ENCODE measurements at places on chromosomes 2 and 18. TPM values are rescaled to one million over a fixed set of nuclear protein-coding genes. Genes with fewer than 3 reads are reported as not detected.

- peak; percentile 37 for DNase-seq
Observed at GRCh38 chr18:70380915-70381896, 92.4 kb downstream of the SOCS6 start.

DNA sequence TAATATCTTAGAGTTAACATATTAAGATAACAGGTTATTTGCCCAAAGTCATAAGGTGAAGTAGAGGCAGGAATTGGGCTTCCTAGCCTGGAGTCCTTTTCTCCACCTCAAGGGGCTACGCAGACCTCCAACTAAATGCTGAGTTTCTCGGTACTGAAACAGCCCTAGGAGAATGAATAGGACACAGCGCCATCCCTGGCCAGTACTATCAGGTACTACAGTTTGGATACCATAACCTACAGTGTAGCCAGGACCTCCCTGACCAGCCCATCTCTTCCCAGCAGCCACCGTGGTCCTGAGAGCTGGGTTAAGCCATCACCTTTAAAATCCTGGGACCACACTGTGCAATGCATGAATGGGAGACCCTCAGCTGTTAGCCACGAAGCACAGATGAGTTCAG lies 15.7 kb downstream of the CASP8 start:
- peak; percentile 71 for DNase-seq

GRCh38 chr2:225893151-225893550 lies 493.6 kb downstream of the NYAP2 start:
- no peak for DNase-seq

DNA sequence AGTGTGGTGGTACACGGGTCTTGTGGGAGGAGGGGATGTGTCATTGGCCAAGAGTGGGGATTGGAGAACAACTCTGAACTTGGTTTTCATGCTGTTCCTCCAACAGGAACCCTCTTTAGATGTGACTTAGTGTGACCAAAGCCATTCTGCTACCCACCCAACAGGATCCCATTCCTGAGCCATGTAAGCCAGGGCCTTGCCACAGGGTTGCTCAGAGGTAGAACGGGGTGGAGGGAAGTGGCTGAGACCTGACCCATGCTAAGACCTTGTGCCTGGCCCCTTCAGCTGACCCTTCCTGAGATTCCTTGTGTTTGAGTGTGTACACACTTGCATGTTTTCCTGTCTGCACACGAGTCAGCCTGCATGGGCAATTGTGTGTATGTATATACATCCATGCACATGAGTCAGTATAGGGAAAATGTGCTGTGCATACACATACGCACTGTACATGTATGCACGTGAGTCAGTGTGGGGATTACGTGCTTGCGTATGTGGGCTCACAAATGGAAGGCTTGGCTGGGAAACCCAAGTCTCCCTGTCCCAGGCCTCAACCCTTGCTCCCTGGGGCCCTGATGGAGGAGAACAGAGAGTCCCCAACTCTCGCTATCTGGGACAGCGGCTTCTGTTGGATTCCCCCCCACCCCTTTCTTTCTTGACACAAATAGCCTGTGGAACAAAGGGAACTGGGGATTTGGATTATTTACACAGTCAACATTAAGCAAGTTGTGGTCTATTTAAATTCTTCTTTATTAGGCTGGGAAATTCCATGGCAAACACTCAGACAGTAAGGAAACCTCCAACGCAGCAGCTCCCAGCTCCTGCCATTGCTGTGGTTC lies 339.8 kb downstream of the DYSF start:
- no peak for DNase-seq

GRCh38 chr18:35508746-35509338 lies 11.1 kb upstream of the INO80C start:
- DNase-seq = peak; percentile 28

DNA sequence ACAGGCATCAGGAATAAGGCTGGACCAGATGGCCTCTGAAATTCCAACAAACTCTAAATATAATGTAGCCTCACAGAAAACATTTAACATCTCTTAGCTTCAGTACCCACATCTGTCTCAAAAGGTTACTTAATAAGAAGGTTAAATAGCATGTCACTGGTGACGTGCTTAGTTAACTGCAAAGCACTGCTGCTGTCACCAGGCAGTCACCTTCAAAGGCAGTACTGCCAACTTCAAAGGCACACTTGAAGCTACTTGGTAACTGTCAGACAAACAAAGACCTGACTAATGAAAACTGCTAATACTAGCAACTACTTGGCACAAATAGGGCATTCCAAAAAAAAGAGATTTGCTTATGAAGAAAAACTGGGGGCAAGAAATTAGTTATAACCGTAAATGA lies 36.2 kb downstream of the EPG5 start:
- DNase-seq = no peak

DNA sequence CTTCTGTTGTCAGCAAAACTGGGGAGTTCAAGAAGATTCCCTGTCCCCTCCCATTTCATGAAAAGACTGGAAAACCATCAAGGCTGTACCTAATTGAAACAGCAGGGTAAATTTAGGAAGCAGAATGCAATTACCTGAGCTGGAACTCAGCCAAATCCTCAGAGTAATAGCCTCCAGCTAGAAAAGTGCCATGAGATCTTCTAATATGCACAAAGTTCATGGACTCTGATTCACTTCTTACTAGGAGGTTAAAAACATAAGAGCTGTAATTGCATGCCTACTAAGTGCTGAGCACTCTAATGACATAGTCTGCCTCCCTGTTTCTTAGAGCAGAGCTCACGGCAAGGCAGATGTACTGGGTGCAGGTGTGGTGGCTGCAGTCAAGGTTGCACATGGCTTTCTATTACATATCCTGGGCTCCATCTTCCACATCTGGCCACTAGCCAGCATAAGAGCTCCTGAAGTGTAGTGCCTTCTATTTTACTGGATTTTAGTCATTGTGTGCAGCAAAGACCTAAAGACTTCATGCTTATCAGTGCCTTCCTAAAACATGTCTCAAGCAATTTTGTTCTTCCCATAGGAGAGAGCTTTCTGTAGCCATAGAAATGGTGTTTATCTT lies 341.7 kb downstream of the PTPRM start:
- DNase-seq = no peak

GRCh38 chr2:180739070-180739469 lies 241.3 kb upstream of the UBE2E3 start:
- no peak for DNase-seq

GRCh38 chr18:902229-902628 lies 2.4 kb upstream of the ADCYAP1 start:
- peak; percentile 46 for DNase-seq

Gene ANKRD30BL
- total RNA-seq = not detected

DNA sequence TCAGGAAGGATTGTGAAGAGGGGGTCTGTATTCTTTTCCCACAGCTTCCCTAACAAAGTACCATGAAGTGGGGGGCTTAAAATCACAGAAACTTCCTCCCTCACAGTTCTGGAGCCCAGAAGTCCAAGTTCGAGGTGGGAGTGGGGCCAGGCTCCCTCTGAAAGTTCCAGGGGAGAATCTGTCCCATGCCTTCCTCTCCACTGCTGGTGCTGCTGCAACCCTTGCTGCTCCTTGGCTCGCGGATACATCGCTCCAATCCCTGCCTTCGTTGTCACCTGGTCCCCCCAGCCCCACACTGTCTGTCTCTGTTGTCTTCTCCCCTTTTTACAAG lies 134.1 kb downstream of the DDX1 start:
- no peak for DNase-seq

GRCh38 chr18:48100165-48100575 lies 169.7 kb upstream of the SMAD2 start:
- no peak for DNase-seq

DNA sequence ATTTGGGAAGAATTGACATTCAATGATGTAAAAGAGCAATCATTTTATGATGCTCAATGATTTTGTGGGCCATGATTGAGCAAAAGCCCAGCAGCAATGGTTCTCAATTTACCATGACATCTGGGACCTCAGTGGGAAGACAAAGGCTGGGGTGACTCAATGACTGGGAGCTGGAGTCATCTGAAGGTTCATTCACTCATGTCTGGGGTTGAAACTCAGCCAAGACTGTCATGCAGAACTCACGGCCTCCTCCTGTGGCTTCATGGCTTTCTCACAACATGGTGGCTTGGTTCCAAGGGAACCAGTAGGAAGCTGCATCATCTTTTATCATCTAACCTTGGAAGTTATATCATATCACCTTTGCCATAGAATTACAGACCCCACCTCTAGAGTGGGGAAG lies 45.1 kb upstream of the CD226 start:
- no peak for DNase-seq

Gene CRYGC
- total RNA-seq = not detected

Gene TMEM163
- 0.14 TPM for total RNA-seq

Gene CCDC178
- total RNA-seq = not detected

GRCh38 chr2:189150033-189150432 lies 29.5 kb downstream of the COL5A2 start:
- no peak for DNase-seq

DNA sequence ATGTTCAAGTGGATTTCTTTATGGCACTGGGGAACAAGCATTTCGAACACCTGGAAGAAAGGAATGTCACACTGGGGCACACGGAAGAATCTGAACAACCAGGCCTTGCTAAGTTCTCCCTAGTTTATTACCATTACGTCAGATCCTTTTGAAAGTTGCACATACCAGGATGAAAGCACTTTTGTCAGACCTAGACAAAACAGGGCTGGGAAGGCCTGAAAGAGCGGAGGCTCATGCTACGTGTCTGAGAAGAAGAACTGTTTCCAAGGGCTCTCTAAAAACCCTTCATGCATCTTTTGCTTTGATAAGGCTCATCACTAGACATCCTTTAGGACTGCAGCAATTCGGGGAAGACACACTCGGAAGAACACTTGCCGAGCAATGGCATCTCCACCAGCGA lies 15.4 kb upstream of the SLC25A52 start:
- DNase-seq = no peak

DNA sequence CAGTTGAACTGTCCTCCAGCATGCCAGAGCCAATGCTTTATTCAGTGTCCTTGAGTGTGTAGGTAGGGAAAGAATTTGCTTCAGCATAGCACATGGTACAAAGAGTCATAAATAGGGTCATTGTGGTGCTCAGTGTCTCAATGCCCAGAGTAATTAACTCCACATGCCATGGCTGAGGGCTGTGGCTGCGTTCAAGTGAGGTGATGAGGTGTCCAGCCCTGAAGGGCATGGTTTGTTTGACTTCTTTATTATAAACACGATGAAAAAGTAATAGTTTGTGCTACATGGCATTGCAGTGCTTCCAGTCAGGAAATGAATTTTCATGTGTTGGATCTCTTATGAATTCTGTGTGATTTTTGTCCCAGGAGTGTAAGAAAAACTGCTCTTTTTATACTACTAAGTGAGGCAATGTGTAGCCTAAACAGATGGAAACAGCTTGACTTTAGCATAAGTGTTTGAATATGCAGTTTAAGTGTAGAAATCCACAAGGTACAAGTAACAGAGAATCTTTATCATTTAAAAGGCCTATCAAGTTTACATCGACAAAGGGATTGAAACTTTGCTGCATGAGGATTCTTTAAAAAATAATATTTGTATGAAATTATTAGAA lies 507.9 kb upstream of the CDH2 start:
- DNase-seq = no peak

Gene MC5R
- not detected for total RNA-seq

- peak; percentile 76 for DNase-seq
Observed at GRCh38 chr2:96763511-96764252, 3.0 kb downstream of the CNNM4 start.

- no peak for DNase-seq
Observed at GRCh38 chr2:4862031-4862430, 830.2 kb upstream of the SOX11 start.

- no peak for DNase-seq
Observed at GRCh38 chr2:55099878-55100820, 49.9 kb upstream of the RTN4 start.

DNA sequence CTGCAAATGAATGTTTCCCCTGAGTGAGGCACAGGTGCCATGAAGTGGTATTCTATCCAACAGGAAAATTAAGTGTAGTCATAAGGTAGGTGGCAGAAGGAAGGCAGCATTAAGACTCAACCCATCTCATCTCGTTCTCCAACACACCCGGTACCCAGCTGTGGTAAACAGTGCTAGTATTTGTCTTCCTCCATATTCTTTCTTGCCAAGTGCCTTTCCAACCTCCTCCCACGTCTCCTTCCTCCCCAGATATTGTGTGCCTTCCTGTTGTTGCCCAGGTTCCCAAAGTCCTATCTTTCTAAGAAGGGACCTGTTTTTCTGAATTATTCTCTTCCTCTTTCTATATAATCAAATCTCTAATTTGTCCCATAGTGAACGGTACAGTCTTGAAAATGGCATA lies 83.5 kb downstream of the CRIM1 start:
- no peak for DNase-seq

DNA sequence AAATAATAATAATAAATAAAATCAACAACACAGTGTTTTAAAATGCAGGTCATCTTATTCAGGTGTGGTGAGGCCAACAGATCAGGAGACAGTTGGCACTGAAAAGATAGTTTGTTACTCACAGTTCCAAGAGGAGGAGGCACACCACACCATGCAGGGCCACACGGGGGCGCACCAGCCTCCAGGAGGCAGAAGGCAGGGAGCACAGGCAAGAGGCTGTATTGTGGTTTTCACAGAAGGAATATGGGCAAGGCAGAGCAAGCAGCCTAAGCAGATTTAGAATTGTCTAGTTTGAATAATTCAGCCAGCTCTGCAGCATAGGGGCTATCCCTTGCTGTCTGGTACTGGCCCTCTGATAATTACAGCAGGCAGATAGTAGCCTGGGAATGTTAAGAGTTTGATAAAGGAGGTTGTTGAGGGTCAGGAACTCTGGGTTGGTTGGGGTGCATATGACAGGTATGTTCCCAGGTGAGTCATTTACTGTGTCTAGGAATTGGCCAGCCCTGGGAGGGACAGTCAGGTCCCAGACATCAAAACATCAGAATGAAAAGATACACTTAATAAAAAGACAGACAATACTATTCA lies 31.3 kb downstream of the KIAA2012 start:
- DNase-seq = peak; percentile 54

DNA sequence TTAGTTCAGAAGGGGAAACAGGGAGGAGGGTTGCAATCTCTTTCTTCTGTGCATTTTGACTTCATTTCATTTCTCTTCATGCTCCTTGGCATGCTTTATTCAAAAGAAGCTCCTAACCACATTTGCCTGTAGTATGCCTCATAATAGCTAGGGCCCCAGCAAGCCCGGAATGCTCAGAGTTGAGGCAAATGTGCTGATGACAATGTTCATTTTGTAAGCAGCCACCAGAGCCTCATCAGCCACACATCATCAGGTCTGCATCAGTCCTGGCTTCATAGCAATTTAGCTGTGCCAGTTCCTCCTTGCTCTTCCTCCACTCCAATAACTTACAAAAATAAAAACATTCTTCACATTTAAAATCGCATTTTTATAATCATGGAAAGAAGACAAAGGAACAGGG lies 65.4 kb upstream of the MMADHC start:
- no peak for DNase-seq

Gene SULT1C4
- total RNA-seq = 2.9 TPM

GRCh38 chr18:24009651-24010333 lies 4.8 kb upstream of the TTC39C start:
- no peak for DNase-seq

DNA sequence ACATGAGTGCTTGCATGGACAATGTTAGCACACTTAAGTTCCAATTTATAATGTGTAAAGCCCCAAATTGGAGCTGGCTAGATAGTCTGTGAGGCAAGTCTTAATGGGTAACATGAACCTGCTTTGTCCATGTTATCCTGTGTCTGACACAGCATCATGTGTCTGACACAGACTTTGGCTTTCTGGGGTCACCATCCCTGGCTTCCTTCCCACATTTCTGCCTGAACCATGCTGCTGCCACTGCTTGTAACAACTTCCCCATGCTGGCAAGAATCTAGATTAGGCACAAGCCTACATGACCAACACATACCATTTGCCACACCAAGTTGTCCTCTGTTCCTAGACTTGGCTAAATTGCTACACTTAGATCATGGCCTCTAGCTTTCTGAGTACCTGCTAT lies 49.8 kb upstream of the ZBTB7C start:
- DNase-seq = peak; percentile 1

GRCh38 chr18:78416853-78417252 lies 562.8 kb upstream of the SALL3 start:
- peak; percentile 77 for DNase-seq

Measured in H7 (cell line).